Stimulated activated CD4-positive, alpha-beta T cell treated with anti-CD3 and anti-CD28 coated beads, TNF-alpha, amount 100 ng/mL, for 4 hours (primary cell): ENCODE measurements at places on chromosomes 1 and 21.

DNA sequence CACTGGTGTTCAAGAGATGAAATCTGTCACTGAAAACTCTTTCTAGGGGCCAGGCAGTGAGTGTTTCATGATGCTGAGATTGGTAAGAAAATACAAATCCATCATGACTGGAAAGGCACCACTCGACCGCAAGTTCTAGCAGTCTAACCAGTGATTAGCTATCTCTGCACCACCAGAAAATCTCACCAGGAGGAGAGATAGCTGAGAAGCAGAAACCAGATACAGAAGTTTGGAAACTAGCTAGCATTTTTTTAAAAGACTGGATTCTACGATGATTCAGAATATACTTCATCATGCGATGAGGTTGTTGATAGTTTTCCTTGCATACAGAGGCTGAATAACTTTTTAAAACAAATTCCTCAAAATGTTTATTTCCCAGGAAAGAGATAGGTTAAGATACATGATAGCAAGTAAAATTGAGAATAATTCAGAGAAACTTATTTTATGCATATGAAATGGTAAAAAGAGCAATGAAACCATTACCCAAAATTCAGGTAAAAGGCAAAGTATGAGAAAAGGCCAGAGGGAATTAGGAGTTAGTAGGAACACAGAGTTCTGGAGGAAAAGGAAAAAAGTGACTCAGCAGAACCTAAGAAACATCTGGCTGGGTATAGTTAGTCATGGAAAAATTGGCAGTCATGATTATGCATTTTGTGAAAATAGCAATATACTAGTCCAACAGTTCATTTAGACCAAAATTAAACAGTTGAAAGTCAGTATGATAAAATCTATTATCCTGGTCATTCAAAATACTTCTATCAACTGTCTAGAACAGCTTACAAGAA, 3.3 kb upstream of the F3 start:
- DNase-seq = no peak

- DNase-seq = no peak
Measured at GRCh38 chr1:167367705-167368104, 147.0 kb downstream of the POU2F1 start.

GRCh38 chr1:207949571-207950195, 38.8 kb upstream of the CD34 start:
- no peak for DNase-seq

- peak; percentile 56 for DNase-seq
Measured at GRCh38 chr21:25578056-25578961, 29.0 kb downstream of the MRPL39 start.

DNA sequence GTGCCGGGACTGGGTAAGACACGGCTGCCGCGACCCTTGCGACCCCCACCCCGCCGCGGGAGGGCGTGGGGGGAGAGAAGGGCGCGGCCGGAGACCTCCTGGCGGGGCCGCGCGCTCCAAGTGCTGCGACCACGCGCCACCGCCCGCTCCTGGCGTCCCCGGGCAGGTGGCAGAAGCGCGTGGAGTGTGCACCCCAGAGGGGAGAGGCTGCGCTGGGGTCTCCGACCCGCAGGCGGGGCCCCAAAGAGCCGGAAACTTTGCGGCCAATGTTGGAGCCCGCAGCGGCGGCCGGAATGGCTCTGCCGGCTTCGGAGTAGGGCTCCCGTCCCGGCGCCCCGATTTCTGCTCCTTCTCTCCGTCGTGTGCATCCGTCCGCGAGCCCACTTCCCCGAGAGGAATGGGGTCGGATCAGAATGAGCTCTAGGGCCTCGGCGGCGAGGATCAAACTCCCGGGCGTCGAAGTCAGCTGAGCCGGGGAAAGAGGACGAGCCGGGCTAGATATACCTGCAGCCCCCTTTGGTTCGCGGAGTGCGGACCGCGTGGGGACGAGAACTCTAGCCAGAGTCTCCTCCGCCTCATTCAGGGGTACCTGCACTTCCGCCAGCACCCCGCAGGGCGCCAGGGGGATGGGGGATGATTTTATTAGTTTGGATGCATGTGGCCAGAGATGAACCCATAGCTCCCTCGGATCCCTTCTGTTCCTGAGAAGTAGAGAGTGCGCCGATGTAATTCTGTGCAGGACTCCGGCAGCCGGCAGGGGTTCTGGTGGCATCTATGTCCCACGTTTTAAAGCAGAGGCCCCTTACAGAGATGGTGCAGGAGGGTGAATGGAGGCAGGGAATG, 751 bp downstream of the STUM start:
- no peak for DNase-seq

DNA sequence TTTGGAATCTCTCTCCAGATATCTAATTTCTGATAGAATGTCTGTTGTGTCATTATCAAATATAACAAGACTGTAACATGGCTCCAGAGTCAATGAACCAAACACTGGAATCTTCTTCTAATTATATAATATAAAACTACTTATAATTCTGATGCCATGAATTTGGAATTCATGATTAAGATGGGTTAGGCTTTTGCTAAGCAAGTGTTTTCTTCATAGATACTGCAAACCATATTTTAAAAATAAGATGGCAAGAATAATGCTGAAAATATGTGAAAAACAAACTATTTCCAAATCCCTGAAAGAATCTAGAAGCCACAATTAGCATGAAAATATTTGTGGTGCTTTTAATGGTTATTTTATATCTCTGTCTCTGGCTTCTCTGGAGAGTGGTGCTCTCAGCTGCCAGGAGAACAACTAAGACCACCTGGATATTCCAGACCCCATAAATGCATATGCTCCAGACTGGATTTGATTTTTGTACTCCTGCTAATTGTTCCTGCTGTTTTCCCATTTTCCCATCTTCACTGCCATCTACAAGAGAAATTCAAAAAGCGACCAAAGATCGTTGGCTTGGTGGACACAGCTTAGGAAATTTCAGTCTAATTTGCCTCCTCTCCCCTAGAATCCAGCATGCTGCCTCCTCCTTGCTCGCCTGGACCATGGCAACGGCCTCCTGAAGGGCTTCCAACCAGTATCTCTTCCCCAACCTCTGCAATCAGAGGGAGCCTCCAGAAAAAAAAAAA, 418.9 kb downstream of the SETD4 start:
- no peak for DNase-seq

GRCh38 chr1:2921970-2922686, 99.1 kb upstream of the ACTRT2 start:
- peak; percentile 10 for DNase-seq

- no peak for DNase-seq
Measured at GRCh38 chr1:220680085-220680687, 10.0 kb upstream of the C1orf115 start.

DNA sequence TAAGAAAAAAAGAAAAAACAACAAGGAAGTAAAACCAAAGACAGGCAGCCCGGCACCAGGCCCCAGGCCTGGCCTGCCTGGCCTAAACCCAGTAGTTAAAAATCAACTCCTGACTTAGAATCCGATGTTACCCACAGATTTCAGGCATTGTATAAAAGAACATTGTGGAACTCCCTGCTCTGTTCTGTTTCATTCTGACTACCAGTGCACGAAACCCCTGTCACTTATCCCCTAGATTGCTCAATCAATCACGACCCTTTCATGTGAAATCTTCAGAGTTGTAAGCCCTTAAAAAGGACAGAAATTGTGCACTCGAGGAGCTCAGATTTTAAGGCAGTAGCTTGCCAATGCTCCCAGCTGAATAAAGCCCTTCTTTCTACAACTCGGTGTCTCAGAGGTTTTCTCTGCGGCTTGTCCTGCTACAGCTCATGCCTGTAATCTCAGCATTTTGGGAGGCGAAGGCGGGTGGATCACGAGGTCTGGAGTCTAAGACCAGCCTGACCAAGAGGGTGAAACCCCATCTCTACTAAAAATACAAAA, 15.6 kb upstream of the MYOCOS start:
- no peak for DNase-seq

- no peak for DNase-seq
Measured at GRCh38 chr1:101282314-101283038, 45.7 kb downstream of the S1PR1 start.

- DNase-seq = no peak
Measured at GRCh38 chr1:199784138-199784895, 243.2 kb upstream of the NR5A2 start.

GRCh38 chr1:173405281-173405680, 71.9 kb upstream of the PRDX6 start:
- DNase-seq = no peak

DNA sequence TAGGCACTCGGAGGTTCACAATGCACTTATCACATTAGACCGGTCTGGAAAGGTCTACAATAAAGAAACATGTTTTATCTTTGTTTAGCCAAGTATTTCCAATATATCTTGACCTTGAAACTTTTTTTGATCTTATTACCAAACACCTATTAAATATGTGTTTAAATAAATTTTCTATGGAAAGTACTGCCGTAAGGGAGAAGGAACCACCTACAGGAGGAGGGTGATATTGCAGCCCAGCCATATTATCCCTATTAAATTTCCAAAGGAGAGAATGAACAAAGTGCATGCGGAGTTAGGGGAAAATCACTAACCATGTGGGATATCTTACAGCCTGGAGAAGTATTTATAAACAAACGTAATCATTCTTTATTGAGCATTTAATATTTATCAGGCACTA, 14.5 kb downstream of the BRINP2 start:
- no peak for DNase-seq

- no peak for DNase-seq
Measured at GRCh38 chr1:211684791-211685190, 9.4 kb upstream of the NEK2 start.

- DNase-seq = no peak
Measured at GRCh38 chr21:37551331-37551992, 184.9 kb downstream of the DYRK1A start.

GRCh38 chr1:119968068-119968492, 71.8 kb upstream of the ADAM30 start:
- DNase-seq = peak; percentile 49

- no peak for DNase-seq
Measured at GRCh38 chr1:218848009-218848408, 325.7 kb upstream of the LYPLAL1 start.

DNA sequence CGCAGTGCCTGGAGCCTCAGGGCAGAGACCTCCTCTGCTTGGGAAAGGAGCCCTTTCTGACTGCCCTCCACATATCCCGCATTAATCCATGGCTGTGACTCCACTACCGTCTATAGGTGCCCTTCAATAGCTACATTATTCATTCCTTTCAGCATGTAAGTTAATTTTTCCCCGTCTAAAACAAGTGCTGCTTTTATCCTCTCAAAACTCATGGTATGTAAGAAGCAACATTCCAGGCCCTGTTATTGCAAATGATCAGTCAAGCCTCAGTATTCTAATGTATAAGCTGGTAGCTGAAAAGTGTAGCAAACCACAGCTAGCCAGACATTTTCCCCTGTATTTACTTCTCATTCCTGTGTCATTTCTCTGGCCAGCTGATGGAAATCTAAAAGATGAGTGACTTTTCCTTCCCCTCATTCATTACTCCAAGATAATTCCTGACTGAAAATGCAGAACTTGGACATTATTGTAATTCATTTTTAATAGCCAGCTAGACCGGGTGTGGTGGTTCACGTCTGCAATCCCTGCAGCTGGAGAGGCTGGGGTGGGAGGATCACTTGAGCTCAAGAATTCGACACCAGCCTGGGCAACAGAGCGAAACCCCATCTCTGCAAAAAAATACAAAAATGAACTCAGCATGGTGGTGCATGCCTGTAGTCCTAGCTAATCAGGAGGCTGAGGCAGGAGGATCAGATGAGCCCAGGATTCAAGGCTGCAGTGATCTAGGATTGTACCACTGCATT, 88.5 kb upstream of the SOD1 start:
- no peak for DNase-seq

- no peak for DNase-seq
Measured at GRCh38 chr21:46545363-46545762, 59.5 kb downstream of the S100B start.

DNA sequence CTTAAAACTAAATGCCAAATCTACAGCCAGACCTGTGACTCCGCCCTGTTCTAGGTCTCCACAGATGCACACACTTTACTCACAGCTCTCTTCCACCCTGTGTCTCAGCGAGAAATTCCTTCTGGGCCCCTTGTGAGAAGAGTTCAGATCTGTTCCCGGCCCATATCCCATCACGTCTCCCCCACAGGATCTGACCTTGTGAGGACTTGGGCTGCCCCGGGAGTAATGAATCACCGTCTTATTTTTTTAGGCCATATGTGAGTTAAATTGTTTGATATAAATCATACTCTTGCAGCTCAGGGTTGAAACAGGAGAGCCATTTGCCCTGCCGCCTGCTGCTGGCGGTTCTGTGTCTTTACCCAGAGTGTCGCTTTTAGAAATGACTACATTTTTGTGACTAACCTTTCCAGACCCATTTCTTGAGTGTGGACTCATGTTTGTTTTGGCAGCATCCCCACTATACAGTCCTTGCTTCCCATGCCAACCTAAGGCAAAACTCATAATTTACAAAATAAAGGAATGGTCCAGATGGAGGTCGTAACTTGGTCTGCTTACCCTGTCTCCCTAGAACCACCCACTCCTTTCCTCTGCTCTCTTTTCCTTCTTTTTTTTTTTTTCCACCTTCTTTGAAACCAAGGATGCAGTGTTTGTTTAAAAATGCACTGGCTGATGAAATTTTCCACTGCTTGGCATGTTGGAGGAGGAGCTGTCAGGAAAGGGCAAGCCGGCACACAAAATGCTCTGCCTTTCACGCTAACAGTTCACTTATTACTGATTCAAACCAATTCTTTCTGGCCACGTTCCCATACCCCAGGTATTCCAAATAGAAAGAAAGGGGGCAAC, 98.0 kb upstream of the C1orf105 start:
- DNase-seq = no peak
